NCI-H526 treated with DMSO at 0.1 percent for 48 hours (cell line): ENCODE measurements at places on chromosomes 3 and 15.
A peak's percentile ranks its signal among the peaks of the same experiment; 100 is the strongest.

GRCh38 chr3:111366515-111366914 lies 175.5 kb upstream of the CD96 start:
- DNase-seq: peak; percentile 0

DNA sequence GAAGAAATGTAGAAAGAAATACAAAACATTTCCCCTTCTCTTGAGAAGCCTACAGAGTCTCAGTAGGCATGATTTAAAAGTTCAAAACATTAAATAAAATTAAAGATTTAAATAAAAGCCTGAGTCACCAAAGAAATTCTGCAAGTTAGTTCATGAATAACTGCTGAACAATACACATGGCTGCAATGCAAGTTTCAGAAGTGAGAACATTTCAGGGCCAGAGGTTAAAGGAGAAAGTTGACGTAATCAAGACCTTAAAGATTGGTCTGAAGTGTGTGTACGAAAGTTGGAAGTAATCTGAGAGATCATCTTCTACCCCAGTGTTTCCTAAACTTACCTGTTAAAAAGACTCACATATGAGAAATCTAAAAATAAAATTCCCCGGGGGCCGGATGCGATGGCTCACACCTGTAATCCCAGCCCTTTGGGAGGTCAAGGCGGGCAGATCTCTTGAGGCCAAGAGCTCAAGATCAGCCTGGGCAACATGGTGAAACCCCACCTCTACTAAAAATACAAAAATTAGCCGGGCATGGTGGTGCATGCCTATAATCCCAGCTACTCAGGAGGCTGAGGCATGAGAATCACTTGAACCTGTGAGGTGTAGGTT lies 108.7 kb upstream of the PHLDB2 start:
- no peak for DNase-seq

GRCh38 chr15:30885814-30886213 lies 17.9 kb upstream of the FAN1 start:
- no peak for DNase-seq

DNA sequence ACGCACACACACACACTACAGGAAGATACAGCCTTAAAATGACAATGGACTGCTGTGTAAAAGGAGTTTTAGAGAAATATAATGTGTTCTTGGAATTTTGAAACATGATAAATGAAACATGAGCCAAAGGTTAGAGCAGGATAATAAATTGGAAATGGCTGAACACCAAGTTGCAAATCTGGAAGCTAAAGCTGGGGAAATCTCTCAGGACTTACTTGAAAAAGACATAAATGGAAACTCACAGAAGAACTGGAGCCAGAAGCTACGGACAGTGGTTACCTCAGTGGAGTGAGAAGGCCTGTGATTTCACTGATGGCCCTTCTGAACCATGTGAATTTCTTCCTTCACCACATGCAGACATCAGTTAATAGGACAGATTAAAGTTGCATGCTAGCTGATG lies 37.3 kb upstream of the ATP10A start:
- DNase-seq: no peak
